Naive thymus-derived CD4-positive, alpha-beta T cell (primary cell): ENCODE measurements at places on chromosomes 13 and 19. TPM values are rescaled to one million over a fixed set of nuclear protein-coding genes. Genes with fewer than 3 reads are reported as not detected.

The ICAM5 gene
- total RNA-seq: 2.4 TPM

The GSK3A gene
- 33.0 TPM for total RNA-seq

The ARRDC2 gene
- total RNA-seq: 68.7 and 77.2 TPM in 2 replicates

The C1QTNF9B gene
- not detected for total RNA-seq

The NLRP5 gene
- total RNA-seq: not detected

The CASP14 gene
- not detected in 2 replicates for total RNA-seq

The ELAVL1 gene
- 32.4 TPM for total RNA-seq

The CYP4F12 gene
- total RNA-seq: not detected in 2 replicates

The LILRB1 gene
- total RNA-seq: 2.2 TPM

The CKM gene
- total RNA-seq: not detected in 2 replicates

The ZNF667 gene
- total RNA-seq: 2.7 TPM

The APOC1 gene
- total RNA-seq: 1.7 TPM

The EBI3 gene
- total RNA-seq: 0.44 TPM

The ZMYM2 gene
- 52.5 and 58.1 TPM in 2 replicates for total RNA-seq

The ZFP82 gene
- total RNA-seq: 8.2 TPM

The SYNE4 gene
- total RNA-seq: 1.7 and 2.4 TPM in 2 replicates

The UPK1A gene
- 0.41 TPM for total RNA-seq

The AXL gene
- 0.12 and 0.41 TPM in 2 replicates for total RNA-seq

The SH2D3A gene
- total RNA-seq: 25.1 and 27.9 TPM in 2 replicates

The ZNF534 gene
- 0.32 TPM for total RNA-seq

The KASH5 gene
- total RNA-seq: 0.42 TPM

The CYP2S1 gene
- total RNA-seq: 0.24 TPM
